Mesenteric fat pad (tissue), 1 donor: ENCODE measurements at places on chromosomes 5 and 9. TPM values are rescaled to one million over a fixed set of nuclear protein-coding genes. Genes with fewer than 3 reads are reported as not detected.

DNA sequence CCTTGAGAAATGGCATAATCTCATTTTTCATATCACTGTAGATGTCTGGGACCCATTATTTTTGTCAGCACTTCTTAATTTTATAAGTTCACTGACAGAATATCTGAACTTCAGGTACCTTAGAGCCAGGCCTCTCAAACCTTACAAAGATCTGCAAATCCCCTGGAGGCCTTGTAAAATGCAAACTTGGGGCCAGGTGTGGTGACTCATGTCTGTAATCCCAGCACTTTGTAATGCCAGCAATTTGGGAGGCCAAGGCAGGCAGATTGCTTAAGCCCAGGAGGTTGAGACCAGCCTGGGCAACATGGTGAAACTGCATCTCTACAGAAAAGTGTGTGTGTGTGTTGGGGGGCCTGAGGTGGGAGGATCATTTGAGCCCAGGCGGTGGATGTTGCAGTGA, 30.8 kb downstream of the RASGRF2 start:
- DNase-seq = no peak

ADGRD2 gene
- total RNA-seq = not detected

GRCh38 chr5:100860407-100860806, 42.7 kb downstream of the ST8SIA4 start:
- DNase-seq = no peak

SLC23A1 gene
- total RNA-seq = not detected

HACD4 gene
- 2.2 TPM for total RNA-seq

- no peak for DNase-seq
Observed at GRCh38 chr9:111056538-111056937, 18.3 kb upstream of the LPAR1 start.

DNA sequence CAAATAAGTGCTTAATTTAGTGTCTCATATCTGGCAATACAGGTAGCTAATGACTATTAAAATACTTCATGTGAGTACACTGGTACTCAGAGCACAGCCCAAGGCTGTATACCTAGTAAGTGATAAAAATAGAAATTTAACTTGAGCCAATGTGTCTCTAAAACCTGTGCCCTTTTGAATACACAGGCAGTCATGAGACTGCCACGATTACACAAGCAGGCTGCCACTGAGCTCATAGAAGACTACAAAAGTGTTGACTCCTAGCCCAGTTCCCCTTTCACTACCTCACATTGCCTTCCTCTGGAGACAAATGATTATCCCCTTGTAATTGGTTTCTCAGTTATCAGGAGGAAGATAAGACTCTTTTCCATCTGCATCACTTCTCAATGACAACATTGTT, 66.3 kb upstream of the PAPPA start:
- DNase-seq = no peak

GRCh38 chr5:96753017-96753397, 54.7 kb downstream of the ERAP1 start:
- no peak for DNase-seq

DNA sequence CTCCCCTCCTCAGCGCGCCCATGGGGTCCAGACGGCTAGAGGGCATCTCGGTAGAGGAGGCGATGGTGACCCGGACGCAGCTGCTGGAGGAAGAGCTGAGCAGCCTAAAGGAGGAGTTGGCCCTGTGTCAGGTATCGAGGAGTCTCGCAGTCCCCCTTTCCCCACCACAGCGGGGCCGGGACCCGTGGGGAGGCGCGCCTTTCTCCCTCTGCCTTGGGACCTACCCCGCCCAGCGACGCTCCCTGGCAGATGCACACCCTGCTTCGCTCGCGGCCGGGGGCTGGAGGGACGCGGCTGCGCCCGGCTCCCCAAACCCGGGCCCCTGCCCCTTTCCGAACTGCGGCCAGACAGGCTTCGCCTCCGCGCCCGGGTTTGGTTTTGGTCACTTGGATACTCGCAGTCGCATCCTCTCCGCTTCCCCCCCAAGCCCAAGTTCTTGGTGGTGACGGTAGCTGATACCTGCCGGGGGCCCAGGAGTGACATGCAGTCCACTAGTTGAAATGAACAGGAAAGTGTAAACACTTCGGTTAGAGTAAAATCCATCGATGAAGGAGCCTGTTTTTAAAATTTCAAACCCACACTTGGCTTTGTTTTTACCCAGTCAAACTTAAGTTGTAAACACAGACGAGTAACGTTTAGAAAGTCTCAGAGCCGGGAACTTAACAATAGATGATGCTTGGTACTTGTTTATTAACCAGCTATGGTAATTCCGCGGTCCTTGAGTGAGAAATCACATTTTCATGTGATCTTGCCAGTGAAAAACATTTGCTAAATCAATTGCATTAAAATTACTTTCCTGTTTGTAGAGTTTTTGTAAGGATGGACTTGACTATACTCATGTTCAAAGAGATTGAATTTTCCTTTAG, 688 bp downstream of the CNTLN start:
- no peak for DNase-seq

- DNase-seq = no peak
Observed at GRCh38 chr5:34563931-34564709, 92.0 kb upstream of the RAI14 start.

DNA sequence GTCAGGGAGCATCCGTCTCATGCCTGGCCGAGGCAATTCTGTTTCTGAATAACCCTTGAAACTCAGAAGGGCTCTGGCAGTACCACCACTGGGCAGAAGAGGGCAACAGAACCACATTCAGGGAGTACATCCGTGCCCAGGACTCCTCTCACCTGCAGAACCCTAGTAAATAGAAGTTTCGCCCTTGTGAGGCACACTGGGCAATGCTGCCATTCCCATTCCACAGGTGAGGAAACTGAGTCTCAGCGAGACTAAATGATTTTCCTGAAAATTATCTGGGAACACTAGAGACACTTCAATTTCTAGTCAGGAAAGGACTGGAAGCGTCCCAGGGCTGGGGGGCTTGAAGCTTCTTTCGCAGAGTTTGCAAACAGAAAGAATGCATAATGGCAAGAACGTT, 74.7 kb downstream of the FGF1 start:
- no peak for DNase-seq

DNA sequence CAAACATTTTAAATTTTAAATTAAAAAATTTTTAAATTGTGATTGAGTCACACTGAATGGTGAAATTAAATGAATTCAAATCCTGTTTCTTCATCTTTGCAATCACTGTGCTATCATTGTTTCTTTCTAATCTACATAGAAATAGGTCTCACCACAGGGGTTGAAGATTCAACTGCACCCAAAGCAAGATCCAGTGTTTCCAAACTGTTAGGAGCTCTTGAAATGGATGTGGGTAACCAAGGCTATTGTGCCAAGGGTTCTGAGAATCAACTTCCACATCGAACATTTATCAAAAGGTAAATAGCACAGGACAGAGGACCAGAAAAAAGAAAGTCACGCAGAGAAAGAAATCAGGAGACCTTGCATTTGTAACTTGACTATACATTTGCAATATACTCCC, 172.6 kb upstream of the RASEF start:
- DNase-seq = no peak

GRCh38 chr5:16534280-16534679, 68.7 kb upstream of the ZNF622 start:
- no peak for DNase-seq

GRCh38 chr5:138111937-138112336, 27.3 kb downstream of the NME5 start:
- DNase-seq = no peak

- no peak for DNase-seq
Observed at GRCh38 chr5:181105391-181106025, 25.5 kb downstream of the OR2V1 start.

DNA sequence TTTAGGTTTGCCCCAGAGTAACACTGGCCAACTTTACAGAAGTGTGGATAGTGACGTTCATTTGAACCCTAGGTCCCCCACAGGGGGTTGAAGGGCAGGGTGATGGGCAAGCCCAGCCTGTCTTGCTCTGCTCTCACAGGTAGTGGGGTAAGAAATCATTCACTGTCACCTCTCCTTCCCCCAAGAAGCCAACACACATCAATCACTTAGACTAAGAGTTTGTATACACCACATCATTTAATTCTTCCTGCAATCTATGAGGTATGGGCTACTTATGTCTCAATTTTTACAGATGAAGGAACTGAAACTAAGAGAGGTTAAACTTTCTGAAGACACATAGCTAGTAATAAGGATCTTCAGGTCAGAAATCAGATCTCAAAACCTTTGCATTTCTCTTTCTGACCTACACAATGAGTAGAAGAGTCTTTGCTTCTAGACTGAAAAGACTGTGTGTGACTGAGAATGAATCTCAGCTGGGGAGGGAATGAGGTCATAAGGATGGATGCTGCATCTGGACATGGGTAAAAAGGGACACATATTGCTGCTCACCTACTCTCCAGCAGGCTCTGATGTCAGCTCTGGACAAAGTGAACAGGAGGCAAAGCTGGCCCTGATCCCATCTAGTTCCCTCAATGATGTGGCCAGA, 81.0 kb upstream of the EQTN start:
- no peak for DNase-seq

DNA sequence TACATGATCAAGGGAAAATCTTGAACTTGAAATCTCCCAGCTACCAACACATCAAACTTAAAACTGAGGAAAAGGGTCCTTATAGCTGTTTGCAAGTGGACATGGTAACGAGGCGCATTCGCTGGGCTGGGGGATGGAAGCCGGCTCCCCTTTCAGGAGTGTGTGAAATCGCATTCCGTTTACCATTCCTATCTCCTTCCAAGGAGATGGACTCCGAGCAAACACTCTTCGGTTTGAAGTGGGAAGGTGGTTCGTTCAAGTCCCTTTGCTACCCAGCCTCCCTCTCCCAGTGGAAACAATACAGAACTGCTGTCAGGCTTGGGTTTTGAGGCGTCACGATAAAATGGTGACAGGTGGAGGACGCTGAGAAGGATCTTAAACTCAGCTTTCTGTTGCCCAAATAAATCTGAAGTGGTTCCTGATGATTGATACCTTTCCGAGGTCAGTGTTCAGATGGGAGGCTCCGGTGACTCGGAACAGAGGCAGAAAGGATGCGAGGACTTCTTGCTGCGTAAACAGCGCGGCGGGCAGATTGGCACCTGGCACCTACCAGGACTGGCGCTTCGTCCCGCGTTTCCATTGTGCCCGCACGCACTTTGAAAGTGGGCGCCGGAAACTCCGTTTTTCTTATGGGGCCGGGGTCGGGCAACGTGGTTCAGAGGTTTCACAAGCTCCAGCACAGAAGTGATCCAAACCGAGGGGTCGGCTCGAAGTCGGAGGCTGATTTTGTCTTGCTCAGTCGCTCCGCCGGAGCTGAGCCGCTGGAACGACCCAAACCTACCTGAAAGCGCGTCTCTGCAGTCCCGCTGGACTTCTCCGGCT, 7.0 kb downstream of the MSX2 start:
- DNase-seq = no peak

- DNase-seq = no peak
Observed at GRCh38 chr5:180787711-180788431, 14.7 kb downstream of the MGAT1 start.

KIF4B gene
- not detected for total RNA-seq

SPINK7 gene
- not detected for total RNA-seq

ARSI gene
- total RNA-seq = 0.58 TPM

DNA sequence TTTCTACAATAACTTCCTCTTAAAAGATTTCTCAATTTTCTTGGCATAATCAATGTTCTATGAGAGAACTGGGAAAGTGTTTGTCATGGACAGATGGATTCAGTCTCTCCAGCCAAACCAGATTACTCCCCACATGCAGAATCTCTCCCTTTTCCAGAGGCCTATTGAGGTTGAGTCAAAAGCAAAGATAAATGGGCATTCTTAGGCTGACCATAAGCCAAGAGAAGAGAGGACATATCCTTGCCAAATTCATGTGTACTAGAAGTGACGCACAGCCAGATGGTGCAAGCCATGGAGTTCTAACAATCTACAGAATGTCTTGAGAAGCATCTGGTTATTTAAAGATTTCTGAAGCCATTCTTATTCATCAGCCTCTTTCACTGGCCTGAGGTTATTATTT, 2115.0 kb downstream of the MAT2B start:
- DNase-seq = no peak

- DNase-seq = no peak
Observed at GRCh38 chr9:84668196-84669012, 1.1 kb upstream of the NTRK2 start.

ACOT12 gene
- total RNA-seq = not detected

GRCh38 chr5:143014017-143014651, 244.0 kb downstream of the ARHGAP26 start:
- DNase-seq = no peak

PCDHGB5 gene
- total RNA-seq = 5.9 TPM

MAPKAP1 gene
- total RNA-seq = 98.6 TPM

DNA sequence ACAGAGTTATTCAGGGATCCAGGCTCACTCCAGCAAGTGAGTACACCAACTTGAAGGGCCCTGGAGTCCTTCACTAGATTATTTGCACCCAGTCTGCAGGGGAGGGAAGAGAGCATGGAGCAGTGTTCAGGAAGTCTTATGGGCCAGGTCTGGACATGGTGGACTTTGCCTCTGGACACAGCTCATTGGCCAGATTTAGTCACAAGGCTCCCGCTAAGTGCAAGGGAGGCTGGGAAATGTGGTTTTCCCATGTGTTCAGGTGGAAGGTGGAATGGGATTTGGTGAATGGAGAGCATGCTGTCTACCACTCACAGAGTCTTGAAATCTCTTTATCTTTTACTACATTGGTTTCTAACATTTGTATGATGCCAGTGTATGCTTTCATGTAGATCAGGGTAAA, 200.5 kb downstream of the GNA14 start:
- no peak for DNase-seq

DNA sequence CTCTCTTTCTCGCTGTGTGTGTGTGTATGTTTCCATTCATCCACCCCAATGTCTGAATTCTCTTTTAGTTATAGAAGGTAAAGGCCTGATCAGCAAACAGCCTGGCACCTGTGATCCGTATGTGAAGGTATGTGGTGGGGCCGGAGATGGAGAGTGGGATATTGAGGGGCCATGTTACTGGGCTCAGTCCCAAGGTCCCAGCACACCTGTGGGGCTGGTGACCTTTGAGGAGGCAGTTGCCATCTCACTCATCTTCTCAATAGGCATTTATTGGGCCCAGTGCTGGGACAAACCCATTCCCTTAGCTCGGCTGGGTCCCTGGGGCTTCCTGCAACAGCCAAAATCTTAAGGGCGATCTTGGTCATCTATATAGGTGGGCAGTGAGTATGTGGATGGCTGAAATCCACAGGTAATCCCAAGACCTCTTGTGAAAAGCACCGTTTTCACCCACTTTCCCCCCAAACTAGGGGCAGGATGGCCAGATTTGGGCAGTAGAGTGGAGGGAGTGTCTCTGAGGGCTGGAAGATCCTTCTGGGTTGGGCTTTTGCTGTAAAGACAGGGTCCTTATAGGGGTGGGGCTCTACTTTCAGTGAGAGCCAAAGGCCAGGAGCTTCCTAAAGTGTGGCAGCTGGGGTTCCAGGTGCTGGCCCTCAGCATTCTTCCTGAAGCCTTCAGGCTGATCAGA, 19.6 kb downstream of the RGS3 start:
- peak; percentile 60 for DNase-seq

- DNase-seq = no peak
Observed at GRCh38 chr9:14780693-14781092, 58.2 kb upstream of the CER1 start.

VCP gene
- 280 TPM for total RNA-seq

GRCh38 chr9:136277746-136278145, 26.1 kb downstream of the CCDC187 start:
- no peak for DNase-seq

CCIN gene
- 0.87 TPM for total RNA-seq

- no peak for DNase-seq
Observed at GRCh38 chr5:139708877-139709581, 60.9 kb downstream of the CXXC5 start.

IL11RA gene
- 15.6 TPM for total RNA-seq
